Neural crest cell (in vitro differentiated cells): ENCODE measurements at places on chromosomes 5 and 9. TPM values are rescaled to one million over a fixed set of nuclear protein-coding genes. Genes with fewer than 3 reads are reported as not detected.
A peak's percentile ranks its signal among the peaks of the same experiment; 100 is the strongest.

SPINK13 gene
- not detected in 2 replicates for total RNA-seq

DNA sequence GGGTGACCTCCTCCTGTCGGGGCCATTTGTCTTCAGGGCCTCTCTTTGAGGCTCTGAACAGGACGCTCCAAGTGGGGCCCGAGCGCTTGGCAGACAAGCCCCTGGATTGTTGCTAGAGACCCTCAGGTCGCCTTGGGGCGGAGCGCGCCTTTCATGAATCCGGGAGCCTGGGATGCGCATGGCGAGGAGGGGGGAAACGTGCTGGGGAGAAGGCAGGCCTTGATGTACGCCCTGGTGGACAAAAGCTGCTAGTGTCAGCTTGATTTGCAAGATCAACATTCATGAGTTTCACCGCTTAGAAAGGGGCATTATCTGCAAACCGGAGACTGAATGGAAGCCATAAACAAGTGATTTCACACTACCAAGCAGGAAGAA lies 226.3 kb downstream of the SMARCA2 start:
- DNase-seq: peak; percentile 90

DNA sequence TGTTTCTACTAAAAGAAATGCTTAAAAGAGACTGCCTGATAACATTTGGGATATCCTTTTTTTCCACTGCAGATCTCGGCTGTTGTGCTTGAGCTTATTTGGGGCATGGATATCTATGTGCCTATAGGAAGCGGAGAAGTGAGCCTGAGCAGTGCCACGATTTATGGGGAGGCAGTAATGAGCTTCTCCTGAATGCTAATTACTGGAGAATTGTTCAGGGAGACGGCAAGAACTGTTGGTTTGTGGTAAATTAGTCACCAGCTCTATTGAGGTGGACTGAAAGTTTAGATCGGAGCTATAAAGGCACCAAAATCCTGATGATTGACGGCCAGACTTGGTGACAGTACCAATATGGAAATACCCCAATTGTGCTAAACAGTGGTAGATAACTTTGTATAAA lies 186.5 kb downstream of the ARHGEF28 start:
- DNase-seq: no peak

DNA sequence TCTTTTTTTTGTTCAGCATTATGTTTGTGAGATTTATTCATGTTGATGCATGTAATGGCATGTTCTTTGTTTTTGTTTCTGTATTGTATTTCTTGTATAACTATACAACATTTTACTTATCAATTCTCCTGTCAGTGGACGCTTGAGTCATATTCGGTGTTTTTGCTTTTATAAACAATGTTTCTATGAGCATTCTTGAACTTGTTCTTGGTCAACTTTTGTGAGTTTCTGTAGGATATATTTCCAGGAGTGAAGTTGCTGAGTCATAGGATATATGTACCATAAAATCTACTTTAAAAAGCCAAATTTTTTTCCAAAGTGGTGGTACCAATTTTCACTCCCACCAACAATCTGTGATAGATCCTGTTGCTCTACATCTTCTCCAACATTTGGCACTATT lies 104.8 kb downstream of the VCAN start:
- no peak for DNase-seq

ABCA1 gene
- total RNA-seq: 6.5 and 6.8 TPM in 2 replicates

TEX48 gene
- total RNA-seq: not detected in 2 replicates
